Activated CD4-positive, alpha-beta T cell treated with anti-CD3 and anti-CD28 coated beads for 24 hours (primary cell): ENCODE measurements at places on chromosomes 4 and X.

GRCh38 chr4:51963841-51964517, 56.2 kb downstream of the LRRC66 start:
- no peak for DNase-seq

GRCh38 chr4:159042097-159042605, 60.7 kb upstream of the RAPGEF2 start:
- no peak for DNase-seq

DNA sequence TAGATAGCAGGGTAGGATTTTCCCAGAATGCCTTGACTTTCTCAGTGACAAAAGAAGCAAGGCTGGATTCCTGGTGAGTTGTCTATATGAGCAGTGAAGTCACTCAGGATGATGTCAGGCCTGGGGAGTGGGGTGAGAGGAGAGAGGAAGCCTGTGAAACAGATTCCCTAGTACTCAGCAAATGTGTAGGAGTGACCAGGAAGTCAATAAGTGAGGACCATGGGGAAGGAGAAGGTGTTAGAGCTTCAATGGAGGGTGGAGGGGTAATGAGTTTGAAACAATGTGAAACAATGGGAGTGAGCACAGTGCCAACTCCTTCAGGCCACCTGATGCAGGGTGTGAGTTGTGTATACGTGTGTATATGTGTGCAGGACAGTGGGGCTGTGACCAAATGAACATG, 2.4 kb upstream of the SLC9A6 start:
- DNase-seq, result no peak

DNA sequence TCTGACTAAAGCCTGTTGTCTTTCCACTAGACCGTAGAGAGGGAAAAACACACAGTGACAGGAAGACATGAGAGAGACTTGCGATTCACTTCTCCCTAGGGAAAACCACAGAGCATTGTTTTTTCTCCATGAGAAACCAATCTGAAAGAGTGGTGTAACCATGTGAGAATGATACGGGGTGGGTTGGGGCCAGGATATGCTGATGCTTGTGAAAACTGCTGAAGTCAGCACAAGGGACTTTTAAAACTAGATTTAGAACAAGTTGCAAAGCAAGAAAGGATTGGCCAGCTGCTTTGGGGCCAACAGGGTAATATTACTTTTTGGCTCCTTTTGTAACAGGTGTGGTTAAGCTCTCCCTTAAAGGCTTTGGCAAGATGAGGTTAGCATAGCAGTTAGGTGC, 66.1 kb downstream of the NHSL2 start:
- no peak for DNase-seq

GRCh38 chr4:114286262-114286810, 306.9 kb upstream of the ARSJ start:
- DNase-seq, result no peak

- DNase-seq, result no peak
Measured at GRCh38 chr4:135098061-135098460, 896.5 kb upstream of the PABPC4L start.

DNA sequence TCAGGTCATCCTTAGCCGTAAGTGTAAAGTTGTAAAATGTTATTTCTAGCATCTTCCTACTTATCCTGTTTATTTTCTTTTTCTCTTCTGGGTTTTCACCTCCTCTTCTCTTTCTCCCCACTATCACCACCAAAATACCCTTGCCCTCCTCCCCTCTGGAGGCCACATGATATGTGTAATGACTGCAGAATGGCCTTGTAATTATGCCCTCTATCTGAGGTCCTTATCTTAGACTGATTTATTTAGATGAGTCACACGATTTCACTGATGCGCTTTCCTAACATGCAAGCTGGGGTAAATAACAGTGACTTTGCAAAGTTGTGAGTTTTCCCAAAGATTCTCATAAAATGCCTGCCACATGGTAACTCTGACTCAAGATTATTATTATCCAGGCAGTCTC, 231.8 kb upstream of the GPRIN3 start:
- no peak for DNase-seq

DNA sequence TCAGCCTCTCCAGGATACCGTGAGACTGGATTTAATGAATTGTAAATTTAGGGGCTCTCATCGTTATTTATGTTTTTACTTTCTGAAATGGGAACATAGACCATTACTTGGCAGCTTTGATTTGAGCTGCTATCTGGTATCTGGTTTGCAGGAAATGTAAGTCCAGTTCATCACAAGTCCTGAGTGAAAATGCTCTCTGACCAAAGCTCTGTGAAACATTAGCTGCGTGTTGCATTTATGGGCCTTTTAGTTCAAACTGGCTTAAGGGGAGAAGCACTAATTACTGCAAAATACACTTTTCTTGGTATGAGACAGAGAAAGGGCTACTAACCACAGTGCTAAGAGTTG, 420 bp downstream of the CC2D2A start:
- DNase-seq, result no peak

DNA sequence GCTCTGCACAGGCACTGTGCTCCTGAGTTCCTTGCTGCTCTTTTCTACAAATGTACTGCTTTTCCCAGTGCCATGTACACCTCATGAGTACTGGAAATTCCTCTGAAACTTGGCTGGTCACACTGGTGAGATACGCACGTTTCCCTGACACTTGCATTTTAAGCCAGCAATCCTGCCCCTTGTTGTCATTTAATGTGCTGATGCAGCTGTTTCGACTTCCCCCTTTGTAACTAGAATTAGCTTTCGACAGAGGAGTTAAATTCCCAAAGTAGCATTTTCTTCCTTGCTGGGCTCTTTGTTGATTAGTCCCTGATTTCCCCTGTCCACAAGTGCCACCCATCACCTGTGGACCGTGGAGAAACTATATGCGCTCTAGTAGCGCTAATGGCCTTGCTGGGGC, 77.5 kb downstream of the IQCM start:
- no peak for DNase-seq

- no peak for DNase-seq
Measured at GRCh38 chrX:131270080-131270479, 19.0 kb downstream of the IGSF1 start.

DNA sequence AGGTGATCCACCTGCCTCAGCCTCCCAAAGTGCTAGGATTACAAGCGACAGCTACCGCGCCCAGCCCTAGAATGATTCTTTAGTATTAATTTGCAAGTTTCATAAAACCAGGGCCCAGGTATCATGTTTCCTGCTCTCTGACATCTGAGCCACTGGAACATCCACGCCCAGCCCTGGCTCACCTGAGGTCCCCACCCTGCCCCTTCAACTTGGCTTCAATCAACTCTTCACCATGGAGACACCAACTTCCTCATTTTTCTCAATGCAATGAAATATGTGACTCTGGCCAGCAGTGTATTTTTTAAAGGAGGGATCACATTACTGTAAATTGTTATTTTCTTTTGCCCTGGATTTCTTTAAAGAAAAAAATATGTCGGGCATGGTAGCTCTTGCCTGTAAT, 3.9 kb downstream of the PRSS12 start:
- DNase-seq, result no peak

DNA sequence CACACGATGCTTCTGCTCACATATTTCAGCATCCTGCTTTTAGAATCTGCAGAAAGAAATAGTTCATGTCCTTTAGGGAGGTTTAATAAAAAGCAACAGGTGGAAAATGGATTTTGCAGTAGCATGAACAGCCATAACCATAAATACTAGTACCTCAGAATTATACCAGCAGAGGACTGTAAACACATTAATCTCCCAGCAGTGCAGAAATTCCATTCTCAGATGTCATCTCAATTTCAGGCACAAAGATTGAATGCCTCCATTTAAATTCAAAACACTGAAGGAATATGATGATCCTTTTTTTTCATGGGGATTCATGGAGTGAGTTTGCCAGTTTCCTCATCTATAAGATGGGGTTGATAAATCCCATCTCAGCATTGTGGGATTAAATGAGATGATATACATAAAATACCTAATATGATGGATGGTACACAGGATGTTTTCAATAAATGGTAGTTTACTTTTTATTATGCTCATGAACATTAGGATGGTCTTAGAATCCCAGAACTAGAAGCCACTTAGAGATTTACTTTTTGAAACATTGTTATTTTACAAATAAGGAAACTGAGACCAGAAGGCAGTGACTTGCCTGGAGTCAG, 566 bp upstream of the LIMCH1 start:
- DNase-seq, result no peak

DNA sequence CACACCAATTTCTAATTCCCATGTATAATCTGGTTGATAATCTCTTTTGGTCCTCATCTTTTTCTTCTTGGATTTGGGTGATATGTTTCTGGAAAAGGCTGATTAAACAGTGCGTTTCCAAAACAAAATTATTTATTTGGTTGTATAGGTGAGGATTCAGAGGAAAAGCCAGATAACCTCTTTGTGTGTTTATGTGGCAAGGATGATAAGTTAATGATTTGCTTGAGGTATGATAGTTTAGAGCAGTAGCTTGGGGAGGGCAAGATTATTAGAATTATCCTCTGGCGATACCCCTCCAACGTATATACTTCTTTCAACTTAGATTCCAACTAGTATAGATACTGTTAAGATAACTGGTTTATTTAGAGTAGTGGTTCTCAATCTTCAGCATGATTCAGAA, 53.3 kb downstream of the SLC4A4 start:
- DNase-seq, result no peak

DNA sequence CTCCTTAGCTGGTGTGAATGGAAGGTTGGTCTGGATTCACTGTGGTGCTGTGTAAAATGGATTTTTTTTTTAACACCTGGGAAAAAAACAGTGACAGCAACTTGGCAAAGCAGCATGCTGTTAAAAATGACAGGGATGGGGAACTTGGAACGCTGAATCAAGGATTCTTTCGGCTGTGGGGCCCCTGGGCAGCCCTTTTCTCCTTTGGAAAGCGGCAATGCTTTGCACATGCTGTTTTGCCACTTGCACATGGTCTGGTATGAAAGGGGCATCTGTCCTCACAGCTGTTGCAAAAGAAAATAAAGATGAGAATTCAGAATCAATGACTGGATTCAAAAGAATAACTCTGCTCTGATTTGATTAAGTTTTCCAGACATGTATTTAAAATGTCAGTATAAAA, 10.7 kb upstream of the PIGA start:
- DNase-seq, result no peak

DNA sequence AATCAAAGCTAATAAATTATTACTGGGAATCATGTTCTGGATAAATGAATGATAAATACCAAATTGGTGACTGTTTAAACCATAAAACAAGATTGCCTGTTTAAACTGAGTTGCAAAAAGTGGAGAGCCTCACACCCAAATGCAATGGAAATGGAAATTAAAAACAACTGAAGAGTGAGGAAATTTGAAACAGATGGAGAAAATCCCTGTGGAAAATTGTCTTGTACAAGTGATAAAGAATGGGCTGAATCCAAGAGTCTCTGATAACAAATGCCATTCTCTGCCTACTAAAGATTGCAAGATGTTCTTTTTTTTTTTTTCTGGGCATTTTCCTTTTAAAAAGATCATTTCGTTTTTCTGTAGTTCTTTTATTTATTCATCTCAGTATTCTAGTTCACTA, 426.3 kb downstream of the NLGN4X start:
- no peak for DNase-seq

- DNase-seq, result no peak
Measured at GRCh38 chrX:67568769-67569168, 24.9 kb downstream of the AR start.

GRCh38 chr4:71270901-71271300, 67.9 kb upstream of the SLC4A4 start:
- no peak for DNase-seq

DNA sequence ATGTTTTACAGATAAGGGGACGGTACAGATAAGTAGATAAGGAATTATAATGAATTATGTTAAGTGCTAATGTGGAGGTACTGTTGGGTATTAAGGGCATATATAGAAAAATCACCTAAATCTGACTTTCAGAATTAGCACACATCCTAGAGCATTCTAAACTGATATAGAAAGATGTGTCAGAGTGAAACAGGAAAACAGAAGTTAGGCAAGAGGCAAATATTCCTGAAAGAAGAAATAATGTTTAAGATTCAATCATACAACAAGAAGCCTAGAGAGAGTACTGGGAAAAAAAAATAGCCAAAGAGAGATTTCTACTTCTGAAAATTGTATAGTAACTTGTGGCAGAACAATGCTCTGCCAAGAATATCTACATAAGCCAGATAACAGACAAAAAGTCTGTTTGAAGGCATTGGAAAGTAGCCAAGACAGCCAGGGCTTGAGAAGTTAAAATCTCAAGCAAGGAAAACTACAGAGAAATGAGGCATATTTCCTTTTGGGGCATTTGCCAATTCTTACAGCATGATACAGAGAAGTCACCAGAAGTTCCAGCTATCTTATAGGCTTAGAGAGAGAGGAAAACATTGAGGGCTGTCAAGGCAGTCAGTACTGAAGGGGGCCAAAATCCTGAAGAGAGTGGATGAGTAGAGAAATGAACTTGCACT, 646.0 kb downstream of the RPA4 start:
- no peak for DNase-seq

- no peak for DNase-seq
Measured at GRCh38 chr4:179486570-179487335, 2044.5 kb upstream of the AGA start.

- DNase-seq, result no peak
Measured at GRCh38 chr4:164252286-164252685, 501.6 kb upstream of the SMIM31 start.

DNA sequence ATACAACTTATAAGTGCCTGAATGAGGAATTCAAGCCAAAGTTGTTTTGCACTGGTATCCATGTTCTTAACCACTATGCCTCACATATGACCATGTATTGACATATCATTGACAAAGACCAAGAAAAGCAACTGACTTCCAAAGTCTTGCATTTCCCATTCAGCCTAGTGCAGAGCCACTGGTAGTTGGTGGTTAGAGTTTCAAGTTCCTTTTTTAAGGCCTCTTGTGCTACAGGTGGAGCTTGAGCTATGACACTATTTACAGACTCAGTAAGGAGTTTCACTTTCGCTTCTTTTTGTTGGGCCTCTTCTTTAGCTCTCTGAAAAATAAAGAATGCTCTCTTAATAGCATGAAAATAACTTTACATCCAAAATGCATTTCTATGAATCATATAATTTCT, 763.0 kb downstream of the DMD start:
- DNase-seq, result no peak

GRCh38 chrX:17474892-17475291, 99.9 kb downstream of the NHS start:
- DNase-seq, result no peak

DNA sequence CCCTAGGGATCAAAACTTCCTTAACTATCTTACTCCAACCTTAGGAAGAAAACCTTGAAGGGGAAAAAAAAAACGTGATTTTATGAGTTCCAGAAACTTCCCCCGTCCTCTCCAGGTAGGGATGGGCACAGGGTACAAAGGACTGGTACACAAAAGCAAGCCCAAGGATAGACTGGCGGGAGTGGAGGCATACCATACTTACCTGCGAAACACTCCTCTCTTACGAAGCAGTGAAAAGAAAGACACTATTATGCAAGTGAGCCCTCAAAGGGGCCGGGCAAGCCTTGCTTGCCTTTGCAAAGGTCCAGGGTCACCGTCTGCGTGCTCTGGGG, 651 bp downstream of the TSPAN6 start:
- no peak for DNase-seq

- no peak for DNase-seq
Measured at GRCh38 chr4:180909279-180909678, 1333.9 kb upstream of the TENM3 start.
